ENCODE measurements at places on chromosomes 2 and 18.

DNA sequence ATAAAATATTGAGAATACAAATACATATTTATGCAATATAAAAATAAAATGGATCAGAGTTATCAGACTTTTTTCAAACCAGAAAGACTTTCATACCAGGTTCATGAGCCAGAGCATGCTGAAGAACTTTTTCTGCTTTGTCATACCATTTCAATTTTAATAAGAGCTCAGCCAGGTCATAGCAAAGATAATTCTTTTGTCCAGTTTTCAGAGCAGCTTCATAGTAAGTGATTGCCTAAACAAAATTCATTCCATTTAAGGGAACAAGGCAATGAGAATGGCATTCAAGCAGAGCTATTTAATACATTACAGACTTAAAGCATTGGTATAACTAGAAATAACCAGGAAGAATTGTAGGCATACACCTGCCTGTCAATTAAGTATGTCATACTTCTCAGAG, 42.3 kb downstream of the TTC21B start:
- DNase-seq, result no peak

DNA sequence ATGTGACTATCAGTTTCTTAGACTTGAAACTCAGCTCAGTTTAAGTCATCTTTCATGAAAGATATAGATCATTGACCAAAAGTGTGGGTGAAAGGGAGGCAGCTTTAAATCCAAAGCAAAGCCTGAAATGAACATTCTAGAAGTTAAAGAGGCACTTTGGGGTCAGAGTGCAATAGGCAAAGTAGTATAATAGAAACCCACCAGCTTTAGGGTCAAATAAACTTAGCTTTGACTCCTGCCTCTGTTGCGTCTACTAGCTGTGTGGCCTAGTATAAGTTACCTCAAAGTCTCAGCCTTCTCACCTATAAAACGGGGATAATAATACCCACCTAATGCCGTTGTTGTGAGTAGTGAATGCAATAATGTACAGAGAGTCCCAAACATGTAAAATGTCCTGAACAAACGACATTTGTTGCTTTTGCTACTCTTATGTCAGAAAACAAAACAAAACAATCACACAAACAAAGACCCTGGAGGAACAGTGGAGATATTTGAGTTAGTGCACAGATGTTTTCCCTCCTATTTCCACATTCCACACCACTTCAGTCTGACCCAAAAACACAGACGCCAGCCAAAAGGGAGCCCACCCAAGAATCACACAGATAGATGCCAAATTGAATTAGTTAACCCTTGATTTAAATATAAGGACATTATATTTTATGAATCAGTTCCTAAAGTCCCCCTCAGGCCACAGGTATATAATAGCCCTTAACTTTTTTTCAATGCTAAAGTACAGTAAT, 657.0 kb downstream of the ARHGAP15 start:
- DNase-seq, result no peak

- DNase-seq, result no peak
These were observed 124.9 kb upstream of the SMAD7 start for GRCh38 chr18:49075681-49076080.

GRCh38 chr2:73071360-73072128, at the start of gene SFXN5:
SFXN5 (minus strand) TSS chr2:73071712; CDS start chr2:73071705, 7 bp downstream.
- DNase-seq, result peak; percentile 96

All from activated T-cell treated with anti-CD3 and anti-CD28 coated beads, Interleukin-2, amount 50 U/mL, for 1 hour (primary cell).